ENCODE measurements at places on chromosomes 6 and 20. TPM values are rescaled to one million over a fixed set of nuclear protein-coding genes. Genes with fewer than 3 reads are reported as not detected.

The TREML1 gene
- not detected for total RNA-seq

The UST gene
- 3.1 TPM for total RNA-seq

The LRRC1 gene
- 4.2 TPM for total RNA-seq

GRCh38 chr6:56853541-56853940 lies 101.4 kb upstream of the BEND6 start:
- H3K27ac ChIP-seq: no peak overlapping the region
- no peak for DNase-seq

GRCh38 chr6:25227854-25228253 lies 51.3 kb upstream of the CARMIL1 start:
- H3K27ac ChIP-seq: no peak overlapping the region
- H3K4me1 ChIP-seq: peaks cover 9% of the 10 kb centered on the region
- no peaks in the 10 kb centered on the region for H3K36me3 ChIP-seq
- DNase-seq: no peak

DNA sequence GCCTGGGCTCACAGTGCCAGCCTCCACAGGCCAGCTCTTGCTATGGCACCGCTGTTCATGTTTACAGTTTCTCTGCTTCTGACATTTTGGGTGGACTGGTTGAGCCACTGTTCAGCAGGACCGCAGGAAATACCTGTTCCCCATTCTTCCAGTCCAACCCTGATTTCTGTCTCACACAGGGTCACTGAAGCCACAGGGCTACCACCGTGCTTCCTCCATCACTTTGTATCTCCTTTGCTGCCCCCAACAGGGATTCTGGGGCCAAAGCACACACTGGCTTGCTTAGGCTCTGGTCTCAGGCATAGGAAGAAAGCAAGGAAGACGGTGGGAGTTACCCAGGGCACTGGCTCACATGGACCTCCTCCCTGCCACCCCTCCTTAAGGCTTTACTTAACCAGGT lies 164.5 kb downstream of the UNC5CL start:
- H3K36me3 ChIP-seq: no peaks in the 10 kb centered on the region
- peaks cover 12% of the 10 kb centered on the region for H3K27me3 ChIP-seq
- no peak overlapping the region for H3K4me3 ChIP-seq
- H3K27ac ChIP-seq: no peak overlapping the region
- DNase-seq: no peak
- no peaks in the 10 kb centered on the region for H3K4me1 ChIP-seq

- no peak overlapping the region for H3K27ac ChIP-seq
- no peak for DNase-seq
- H3K4me3 ChIP-seq: no peak overlapping the region
- no peaks in the 10 kb centered on the region for H3K4me1 ChIP-seq
Observed at GRCh38 chr6:73169111-73169510, 56.2 kb downstream of the KHDC1L start.

DNA sequence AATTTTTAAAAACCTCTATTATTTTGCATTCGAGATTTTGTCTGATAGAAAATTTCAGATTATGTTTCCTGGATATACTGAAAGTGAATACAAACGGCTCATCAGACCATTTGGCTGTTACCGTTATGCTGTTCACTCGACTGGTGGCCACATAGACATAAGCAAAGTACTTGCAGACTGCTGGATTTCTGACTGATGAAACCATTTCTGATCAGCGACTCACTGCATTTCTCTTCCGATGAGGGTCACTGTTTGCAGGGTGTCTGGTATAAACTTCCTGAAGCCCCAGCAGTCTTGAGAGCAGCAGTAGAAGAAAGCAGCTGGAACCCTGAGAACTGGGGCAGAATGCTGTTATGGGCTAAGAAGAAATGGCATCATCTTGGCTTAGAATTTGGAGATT lies 17.7 kb downstream of the SNX9 start:
- DNase-seq: no peak
- no peaks in the 10 kb centered on the region for H3K27me3 ChIP-seq
- peaks cover 22% of the 10 kb centered on the region for H3K4me1 ChIP-seq
- H3K4me3 ChIP-seq: no peak overlapping the region
- H3K36me3 ChIP-seq: peaks cover 17% of the 10 kb centered on the region
- no peak overlapping the region for H3K27ac ChIP-seq

DNA sequence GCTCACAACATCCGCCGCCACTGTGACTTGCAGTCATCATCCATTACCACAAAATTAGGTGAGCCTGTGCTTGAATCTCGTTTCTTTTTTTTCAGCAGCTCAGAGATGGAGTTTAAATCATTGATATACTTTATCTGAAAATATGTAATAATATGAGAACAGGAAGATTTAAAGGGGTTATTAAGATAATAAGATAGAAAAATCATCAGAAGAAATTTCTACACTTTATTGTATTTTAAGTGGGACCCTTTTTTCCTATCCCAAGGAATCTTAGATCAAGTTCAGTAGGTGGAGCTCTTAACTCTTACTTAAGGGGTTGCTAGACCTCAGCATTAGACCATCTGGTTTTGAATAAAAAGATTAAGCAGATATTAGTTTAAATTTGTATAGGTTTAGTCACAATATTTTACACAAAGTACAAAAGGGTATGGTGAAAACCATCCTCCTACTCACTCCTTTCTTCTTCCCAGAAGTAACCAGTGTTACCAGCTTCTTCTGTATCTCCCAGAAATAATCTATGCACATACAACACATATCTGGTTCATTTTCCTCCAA lies 9.4 kb upstream of the NCOA7 start:
- no peak overlapping the region for H3K27ac ChIP-seq
- peaks cover 10% of the 10 kb centered on the region for H3K4me1 ChIP-seq
- DNase-seq: no peak
- peaks cover 15% of the 10 kb centered on the region for H3K27me3 ChIP-seq
- H3K36me3 ChIP-seq: peaks cover 8% of the 10 kb centered on the region

GRCh38 chr20:45963059-45964005 lies 8.7 kb downstream of the ZNF335 start:
- no peaks in the 10 kb centered on the region for H3K27me3 ChIP-seq
- no peak overlapping the region for H3K27ac ChIP-seq
- H3K4me3 ChIP-seq: no peak overlapping the region
- no peak for DNase-seq

GRCh38 chr6:82176616-82177015 lies 70.9 kb downstream of the IBTK start:
- no peaks in the 10 kb centered on the region for H3K27me3 ChIP-seq
- H3K4me3 ChIP-seq: no peak overlapping the region
- H3K4me1 ChIP-seq: no peaks in the 10 kb centered on the region
- DNase-seq: no peak
- peaks cover 23% of the 10 kb centered on the region for H3K36me3 ChIP-seq

GRCh38 chr6:166670894-166671293 lies 43.8 kb upstream of the RPS6KA2 start:
- H3K27me3 ChIP-seq: peaks cover 20% of the 10 kb centered on the region
- H3K27ac ChIP-seq: no peak overlapping the region
- no peak overlapping the region for H3K4me3 ChIP-seq
- DNase-seq: no peak

DNA sequence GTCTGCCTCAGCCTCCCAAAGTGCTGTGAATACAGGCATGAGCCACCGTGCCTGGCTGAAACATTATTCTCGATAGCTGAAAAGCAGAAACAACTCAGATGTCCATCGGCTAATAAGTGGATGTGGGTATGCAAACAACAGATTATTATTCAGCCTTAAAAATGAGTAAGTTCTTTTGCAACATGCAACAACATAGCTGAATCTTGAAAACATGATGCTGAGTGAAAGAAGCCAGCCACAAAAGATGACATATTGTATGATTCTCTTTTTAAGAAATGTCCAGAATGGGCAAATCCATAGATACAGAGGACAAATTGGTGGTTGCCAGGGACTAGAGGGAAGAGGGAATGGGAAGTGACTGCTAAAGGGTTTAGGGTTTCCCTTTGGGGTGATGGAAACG lies 61.7 kb downstream of the RIOK1 start:
- H3K27me3 ChIP-seq: peaks cover 15% of the 10 kb centered on the region
- H3K36me3 ChIP-seq: no peaks in the 10 kb centered on the region
- H3K4me1 ChIP-seq: no peaks in the 10 kb centered on the region
